Upper lobe of left lung (tissue), 6 donors: ENCODE measurements at places on chromosomes 16 and 17.

- peak; percentile 97 for DNase-seq
Observed at GRCh38 chr17:7237761-7238419, 1.4 kb downstream of the PHF23 start.

DNA sequence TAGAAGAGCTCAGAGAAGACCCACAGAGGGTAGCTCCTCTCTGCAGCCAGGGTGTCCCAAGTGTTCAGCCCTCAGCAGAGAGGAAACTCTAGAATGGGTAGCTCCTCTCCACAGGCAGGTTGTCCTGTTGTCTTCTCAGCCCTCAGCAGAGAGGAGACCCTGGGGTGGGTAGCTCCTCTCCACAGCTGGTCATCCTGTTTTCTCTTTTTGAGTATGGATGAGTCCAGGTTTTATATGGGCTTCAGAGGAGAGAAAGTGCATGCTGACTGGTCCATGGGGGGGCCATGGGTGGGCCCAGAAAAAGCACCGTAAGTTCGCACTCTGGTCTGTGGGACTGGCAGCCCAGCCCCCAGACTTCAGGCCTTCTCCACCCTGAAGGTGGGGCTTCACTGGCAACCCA, 48.4 kb downstream of the ESRP2 start:
- DNase-seq: no peak

DNA sequence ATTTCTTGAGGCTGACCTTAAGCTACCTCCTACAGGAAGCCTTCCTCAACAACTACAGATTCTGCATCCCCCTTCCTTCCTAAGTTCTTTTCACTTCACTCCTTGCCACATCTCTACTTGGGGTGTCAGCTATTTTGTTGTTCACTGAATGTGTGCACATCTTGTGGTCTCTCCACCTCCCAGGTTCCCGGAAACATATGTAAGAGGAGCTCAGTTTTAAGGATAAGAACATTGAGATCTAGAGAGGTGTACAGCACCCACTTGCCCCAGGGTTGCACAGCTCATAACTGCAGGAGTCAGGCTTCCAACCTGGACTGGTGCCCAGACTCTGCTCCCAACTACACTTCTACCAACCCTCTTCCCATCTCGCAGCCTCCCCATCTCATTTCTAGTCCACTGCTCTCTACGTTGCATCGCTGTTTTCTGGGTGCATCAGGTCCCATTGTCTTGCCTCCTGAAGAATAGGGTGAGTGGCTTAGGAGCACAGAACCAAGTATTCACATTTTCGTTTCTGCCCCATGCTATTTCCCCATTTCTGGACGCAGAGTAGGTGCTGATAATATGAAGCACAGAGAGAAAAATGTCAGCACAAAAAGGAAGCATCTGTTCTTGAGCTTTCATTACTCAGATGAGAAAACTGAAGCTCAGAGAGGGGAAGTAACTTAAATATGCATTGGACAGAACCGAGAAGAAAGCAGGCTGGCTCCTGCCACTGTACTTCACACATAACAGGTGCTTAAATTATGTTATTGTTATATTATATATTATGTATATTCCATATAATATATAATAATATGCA, 292.0 kb upstream of the CCL2 start:
- no peak for DNase-seq

GRCh38 chr16:83110269-83110668, 483.5 kb downstream of the CDH13 start:
- no peak for DNase-seq

- DNase-seq: no peak
Observed at GRCh38 chr16:89383095-89384003, 107.0 kb downstream of the ANKRD11 start.

GRCh38 chr16:280552-280951, at the start of gene ARHGDIG:
Gene ARHGDIG (plus strand): TSS chr16:280591. CDS start chr16:280681, 90 bp downstream.
- DNase-seq: no peak

DNA sequence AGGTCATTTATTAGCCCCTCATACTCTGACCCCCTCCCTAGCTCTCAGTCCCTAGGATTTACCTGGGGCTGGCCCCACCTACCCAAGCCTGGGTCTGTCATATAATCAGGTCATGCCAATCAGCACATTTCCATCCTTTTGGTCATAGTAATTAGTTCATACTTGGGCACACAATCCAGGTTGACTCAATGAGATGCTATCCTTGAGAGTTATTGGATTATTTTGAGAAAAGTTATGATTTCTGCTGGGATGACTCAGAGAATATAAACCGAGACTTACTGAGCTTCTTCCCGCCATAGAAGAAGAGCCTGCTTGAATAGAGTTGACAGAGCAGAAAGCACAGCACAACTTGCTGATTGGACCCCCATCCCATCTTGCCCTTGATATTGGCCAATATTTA, 331.5 kb downstream of the CBLN1 start:
- no peak for DNase-seq

DNA sequence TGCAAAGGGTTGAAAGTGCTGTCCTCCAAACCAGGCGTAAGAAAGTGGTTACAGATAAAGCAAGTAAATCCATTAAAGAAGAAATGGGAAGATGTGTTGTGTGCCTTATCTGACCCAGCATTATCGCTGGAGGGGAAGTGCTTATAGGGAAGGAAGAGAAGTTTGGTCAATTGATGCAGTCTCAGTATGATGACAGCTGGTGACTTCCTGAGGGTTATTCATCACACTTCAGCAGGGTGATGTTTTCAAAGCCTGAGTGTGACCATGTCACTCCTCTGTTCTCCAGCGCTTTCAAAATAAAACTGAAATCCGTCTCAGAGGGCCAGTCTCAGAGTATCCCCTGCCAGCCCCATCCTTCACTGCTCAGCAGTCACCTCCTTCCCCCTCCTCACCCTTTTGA, 505.4 kb upstream of the RBFOX1 start:
- DNase-seq: no peak

- DNase-seq: peak; percentile 35
Observed at GRCh38 chr16:67773099-67773498, 33.3 kb downstream of the RANBP10 start.

DNA sequence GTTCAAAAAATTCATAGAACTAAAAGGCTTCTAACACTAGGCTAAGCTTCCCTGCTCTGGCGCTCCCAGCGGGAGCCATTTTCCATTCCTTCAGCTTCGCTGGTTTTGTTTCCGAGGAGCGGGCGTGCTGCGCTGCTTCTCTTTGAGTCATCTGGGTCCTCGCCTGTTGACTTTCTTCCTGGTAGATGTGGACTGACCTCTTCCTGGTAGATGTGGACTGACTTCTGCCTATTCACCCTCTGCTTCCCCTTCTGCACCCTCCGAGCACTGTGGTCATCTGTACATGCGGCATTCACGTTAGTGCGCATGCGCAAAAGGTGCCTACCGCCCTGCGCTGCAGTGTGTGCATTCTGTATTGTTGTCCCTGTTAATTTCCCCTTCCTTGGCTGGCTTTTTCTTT, 40.8 kb upstream of the SEC14L1 start:
- no peak for DNase-seq

DNA sequence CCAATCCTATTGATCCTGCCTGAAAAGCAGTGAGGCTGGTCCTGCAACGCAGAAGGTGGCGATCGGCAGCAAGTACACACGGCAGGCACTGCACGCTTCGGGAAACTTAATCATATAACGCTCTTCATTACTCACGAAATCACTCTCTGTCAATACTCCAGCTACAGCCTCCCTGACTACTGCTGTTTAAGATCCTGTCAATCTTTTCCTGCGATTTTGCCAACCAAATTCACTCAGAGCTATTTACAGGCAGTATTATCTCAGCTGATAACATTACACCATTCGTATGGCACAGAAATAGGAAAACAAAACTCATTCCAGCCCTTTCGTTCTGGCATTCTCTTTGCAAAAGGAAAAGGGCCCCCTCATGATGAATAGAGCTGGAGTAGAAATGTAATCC, 262.4 kb upstream of the CDH8 start:
- DNase-seq: no peak

DNA sequence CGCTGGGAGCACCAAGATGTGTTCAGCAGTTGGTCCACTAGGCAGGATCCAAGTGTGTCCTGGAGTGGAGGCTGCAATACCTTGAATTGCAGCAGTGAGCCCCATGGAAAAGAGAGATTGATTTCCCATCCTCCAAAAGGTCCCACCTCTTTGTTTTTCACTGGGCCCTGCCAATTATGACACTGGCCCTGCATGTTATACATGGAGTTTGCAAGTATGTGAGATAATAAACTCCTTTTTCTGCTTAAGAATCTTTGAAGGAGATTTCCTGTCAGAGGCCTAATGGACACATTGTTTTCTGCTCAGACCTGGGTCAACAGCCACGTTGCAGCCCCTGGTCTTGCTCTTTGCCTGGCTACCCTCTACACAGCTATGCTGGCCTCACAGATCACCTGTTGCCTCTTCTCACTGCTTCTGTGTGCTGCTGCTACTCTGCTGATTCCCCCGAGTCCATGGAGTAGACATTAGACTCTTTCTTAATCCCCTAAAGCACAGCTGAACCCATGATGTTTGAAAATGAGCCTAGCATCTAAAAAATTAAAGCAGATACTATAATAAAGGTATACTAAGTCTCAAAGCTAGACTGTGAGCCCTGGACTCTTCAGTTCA, 341.9 kb upstream of the CDH11 start:
- no peak for DNase-seq

DNA sequence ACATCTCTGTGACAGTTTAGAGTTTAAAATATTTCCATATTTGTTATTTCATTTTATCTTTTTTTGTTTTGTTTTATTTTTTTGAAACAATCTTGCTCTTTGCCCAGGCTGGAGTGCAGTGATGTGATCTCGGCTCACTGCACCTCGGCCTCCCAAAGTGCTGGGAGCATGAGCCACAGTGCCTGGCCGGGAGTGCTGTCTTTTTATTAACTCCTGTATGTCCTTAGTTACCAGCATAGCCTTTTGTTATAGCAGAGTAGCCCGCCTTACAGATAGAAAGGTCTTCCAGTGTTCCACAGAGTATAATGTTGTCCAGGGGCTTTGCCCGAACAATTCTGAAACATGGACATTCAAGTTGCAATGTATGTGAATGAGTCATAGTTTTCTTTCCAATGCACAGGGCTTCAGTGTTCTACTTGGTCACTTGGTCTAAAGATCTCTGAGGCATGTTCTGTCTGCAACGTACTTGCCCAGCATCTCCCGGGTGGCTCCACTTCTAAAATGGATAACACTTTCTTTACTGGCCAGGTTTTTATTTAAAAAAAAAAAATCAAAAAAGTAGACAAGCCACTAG, 125.6 kb downstream of the KCNJ18 start:
- DNase-seq: no peak
